BJ (cell line): ENCODE measurements at places on chromosomes 7 and 10. TPM values are rescaled to one million over a fixed set of nuclear protein-coding genes. Genes with fewer than 3 reads are reported as not detected.

- no peak for DNase-seq
These were observed 24.6 kb upstream of the ITGA8 start for GRCh38 chr10:15744217-15744865.

- no peak for DNase-seq
These were observed 76.4 kb downstream of the NKX6-2 start for GRCh38 chr10:132709471-132709951.

- DNase-seq = no peak
These were observed 92.9 kb downstream of the SFMBT2 start for GRCh38 chr10:7317786-7318446.

DNA sequence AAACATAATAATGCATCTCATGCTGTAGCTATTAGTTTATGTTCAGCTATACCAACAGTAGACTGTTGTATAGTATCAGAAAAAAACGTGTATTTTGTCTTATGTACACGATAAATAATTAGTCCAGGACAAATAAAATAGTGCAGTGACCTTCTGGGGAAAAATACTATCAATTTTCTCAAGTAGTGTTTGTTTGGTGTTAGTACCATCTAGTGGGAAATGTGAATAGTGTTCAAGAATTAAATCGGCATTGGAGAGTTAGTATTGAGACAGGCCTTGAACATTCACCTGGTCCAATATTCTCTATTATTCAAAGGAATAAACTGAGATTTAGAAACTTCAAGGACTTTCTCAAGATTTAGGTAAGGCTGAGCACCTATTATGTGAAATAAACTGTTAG is 21.7 kb upstream of the OR2A5 start:
- no peak for DNase-seq

ZNF239 gene
- polyA plus RNA-seq = 5.1 and 5.8 TPM in 2 replicates

DNA sequence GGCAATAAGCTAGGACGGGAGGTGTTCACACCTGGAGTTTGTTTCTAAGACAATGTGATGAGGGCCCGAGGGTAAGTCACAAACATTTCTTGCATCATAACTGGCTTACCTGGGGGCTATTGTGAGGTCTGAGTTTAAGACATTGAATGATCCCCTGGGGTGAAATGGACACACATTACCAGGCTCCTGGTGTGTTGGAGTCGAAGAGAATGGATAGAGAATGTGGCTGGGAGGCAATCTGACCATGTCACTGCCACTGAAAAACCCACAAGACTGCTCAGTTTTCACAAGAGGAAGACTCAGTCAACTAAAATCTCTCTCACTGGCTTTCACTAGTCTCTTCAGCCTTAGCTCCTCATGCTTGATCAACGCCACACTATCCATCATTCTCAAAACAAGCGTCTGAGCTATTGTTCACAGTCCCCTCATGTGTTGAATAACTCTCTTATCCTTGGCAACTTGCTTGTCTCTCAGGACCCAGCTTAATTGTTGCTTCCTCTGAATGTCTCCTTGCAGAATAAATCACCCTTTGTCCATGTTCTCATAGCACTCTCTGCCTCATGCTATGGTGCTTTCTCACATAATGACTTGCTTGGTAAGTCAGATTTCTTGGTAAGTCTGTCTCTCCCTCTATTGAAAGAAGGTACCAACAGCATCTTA is at the start of gene C10orf120:
Gene C10orf120, minus strand, starts transcription at position 51 of the 660 bp plus-strand sequence. CDS start 56 bp downstream, outside the sequence.
- DNase-seq = no peak

ASB4 gene
- polyA plus RNA-seq = not detected in 2 replicates

SPDYE11 gene
- polyA plus RNA-seq = not detected in 2 replicates

DNA sequence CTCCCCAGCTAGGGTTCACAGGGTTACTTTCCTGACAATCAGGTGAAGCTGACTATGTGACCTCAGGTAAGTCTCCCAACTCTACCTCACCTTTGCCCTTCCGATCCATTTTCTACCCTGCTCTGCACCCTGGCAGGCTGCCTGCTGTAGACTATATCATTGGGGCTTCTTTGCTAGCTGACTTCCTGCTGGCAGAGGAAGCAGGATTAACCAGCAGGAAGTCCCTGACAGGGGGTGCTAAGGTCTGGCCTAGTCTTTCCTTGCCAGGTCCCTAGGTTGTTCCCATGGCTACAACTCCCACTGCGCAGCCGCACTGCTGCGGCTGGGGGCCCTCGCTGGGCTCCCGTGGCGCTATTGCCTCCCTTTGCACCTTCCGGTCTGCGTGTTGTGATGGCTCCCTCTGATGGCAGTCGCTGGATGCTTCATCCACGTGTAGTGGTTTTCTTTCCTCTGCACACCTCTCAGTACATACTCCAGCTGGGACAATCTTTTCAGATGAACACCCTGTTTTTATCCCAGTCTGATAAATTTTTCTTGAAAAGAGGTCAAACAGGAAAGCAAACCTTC is 365.9 kb downstream of the REEP3 start:
- no peak for DNase-seq

- no peak for DNase-seq
These were observed 1.1 kb upstream of the CDH23 start for GRCh38 chr10:71395621-71396020.

- no peak for DNase-seq
These were observed 211.5 kb upstream of the PRSS1 start for GRCh38 chr7:142537760-142538159.

ORAI2 gene
- polyA plus RNA-seq = 27.3 and 41.6 TPM in 2 replicates

DNA sequence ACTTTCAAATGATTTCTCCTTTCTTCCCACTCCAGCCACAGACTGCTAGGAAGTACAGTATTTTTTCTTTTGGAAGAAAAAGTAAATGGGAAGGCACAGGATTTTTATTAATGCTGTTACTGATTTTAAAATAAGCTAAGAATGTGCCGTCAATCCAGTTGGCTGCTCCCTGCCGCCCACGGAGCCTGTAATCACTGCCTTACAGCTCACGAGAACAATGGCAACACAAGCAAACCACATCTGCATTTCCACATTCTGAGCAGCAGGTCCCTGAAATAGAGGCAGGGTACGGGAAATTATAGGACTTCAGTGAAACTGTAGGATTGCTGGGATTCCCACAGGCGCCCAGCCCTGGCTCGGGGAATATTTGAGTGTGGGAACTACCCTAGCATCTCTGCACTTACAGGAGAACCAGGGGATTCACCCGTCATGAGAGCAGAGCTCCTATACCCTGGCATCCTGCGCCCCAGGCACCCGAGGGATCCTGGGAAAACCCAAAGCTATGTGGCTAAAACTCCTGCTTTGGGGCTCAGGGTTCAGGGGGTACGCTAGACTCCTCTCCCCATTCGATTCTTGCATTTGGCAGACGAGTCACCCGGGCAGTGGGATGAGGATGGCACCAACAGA is 72.9 kb upstream of the TNS3 start:
- no peak for DNase-seq

NPY4R2 gene
- 0.04 and 0.07 TPM in 2 replicates for polyA plus RNA-seq

ANKRD22 gene
- polyA plus RNA-seq = not detected in 2 replicates

DNA sequence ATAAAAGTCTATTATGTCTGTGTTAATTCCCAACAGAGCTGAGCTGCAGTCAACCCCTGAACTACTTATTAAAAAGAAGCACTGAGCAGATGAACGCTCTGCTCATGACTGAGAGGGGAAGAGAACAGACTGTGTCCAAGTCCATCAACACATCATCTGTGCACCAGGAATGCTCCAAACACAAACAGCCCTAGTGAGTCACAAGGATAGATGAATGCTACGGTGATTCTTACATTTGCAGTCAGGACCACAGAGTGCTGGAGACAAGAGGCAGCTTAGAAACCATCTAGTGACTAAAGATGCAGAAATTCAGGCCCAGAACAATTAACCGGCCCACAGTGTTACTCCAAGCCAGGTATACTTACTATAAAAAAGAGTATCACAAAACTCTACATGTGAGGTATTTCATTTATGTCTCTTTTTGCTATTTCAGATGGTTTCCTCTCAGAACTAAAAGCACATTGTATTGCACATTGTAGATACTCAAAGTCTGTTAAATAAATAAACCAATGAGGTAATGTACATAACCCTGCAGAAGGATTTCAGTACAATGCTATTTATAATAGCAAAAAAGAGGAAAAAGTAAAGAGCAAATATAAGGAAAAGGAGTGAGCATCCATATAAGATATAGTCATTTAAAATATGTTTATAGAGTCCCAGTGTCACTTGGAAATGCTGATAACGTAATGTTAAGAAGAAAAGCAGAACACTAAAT is 159.2 kb downstream of the KCNMA1 start:
- DNase-seq = peak; percentile 60

GRCh38 chr7:15764851-15765382 is 78.4 kb upstream of the MEOX2 start:
- DNase-seq = no peak

DNA sequence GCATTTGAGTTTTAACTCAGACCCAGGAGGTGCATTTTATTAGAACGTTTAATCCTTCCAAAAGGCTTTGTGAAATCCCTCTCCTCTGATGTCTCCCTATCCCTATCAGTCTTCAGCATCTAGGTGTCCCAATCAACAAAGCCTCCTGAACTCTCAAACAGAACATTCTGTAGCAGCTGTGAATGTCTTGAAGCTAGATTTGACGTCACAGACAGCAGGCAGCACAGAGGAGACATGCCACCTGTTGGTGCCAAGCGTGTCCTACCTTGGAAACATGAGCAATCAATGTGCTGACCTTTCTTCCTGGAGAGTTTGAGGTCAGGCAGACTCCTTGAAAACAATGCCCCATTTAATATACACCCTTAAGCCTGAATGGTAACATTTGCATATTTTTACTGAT is 125.5 kb downstream of the RNLS start:
- no peak for DNase-seq
